SJCRH30 (cell line): ENCODE measurements at places on chromosomes 5 and 9.

GRCh38 chr5:112254303-112254702 lies 164.8 kb downstream of the EPB41L4A start:
- DNase-seq, result no peak

- no peak for DNase-seq
Observed at GRCh38 chr9:95796029-95796428, 79.5 kb upstream of the ERCC6L2 start.

- no peak for DNase-seq
Observed at GRCh38 chr5:16673241-16674201, 56.7 kb upstream of the RETREG1 start.

- peak; percentile 40 for DNase-seq
Observed at GRCh38 chr9:108535526-108535925, 320.3 kb downstream of the ACTL7B start.

- no peak for DNase-seq
Observed at GRCh38 chr9:114001410-114001685, 76.8 kb downstream of the AMBP start.

DNA sequence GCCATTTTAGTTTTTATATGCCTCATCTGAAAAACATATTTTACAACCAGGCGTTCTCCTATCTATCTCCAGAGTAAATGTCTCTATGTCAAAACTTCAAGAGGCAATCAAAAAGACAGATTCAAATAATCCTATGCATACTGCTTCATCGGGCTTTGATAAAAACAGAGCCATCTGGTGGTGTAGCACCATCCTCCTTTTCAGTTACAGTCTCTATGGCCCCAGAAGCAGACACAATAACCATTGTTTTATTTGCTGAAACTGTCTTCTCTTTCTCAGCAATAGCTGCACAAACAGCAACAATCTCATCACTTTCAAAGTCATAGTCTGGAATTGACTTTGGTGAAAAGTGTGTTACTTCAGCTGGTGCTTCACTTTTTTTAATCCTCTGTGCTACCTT lies 36.3 kb downstream of the PTGER4 start:
- DNase-seq, result no peak

DNA sequence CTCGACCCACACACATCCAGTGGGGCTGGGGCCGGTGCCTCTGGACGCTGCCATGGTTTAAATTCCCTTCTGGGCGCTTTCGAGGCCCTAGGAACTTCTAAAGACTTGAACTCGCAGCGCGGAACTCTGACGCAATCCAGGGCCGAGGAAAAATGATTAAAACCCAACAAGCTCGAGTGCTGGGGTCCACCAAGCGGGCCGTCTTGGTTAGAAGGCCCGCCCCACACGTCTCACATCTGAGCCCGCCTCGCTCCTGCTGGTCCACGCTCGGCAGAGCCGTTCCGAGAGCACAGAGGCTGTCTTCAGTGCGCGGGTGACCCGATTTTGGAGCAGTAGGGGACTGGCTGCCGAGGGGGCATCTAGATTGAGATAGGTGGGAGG lies 1.5 kb downstream of the CRHBP start:
- DNase-seq, result no peak

DNA sequence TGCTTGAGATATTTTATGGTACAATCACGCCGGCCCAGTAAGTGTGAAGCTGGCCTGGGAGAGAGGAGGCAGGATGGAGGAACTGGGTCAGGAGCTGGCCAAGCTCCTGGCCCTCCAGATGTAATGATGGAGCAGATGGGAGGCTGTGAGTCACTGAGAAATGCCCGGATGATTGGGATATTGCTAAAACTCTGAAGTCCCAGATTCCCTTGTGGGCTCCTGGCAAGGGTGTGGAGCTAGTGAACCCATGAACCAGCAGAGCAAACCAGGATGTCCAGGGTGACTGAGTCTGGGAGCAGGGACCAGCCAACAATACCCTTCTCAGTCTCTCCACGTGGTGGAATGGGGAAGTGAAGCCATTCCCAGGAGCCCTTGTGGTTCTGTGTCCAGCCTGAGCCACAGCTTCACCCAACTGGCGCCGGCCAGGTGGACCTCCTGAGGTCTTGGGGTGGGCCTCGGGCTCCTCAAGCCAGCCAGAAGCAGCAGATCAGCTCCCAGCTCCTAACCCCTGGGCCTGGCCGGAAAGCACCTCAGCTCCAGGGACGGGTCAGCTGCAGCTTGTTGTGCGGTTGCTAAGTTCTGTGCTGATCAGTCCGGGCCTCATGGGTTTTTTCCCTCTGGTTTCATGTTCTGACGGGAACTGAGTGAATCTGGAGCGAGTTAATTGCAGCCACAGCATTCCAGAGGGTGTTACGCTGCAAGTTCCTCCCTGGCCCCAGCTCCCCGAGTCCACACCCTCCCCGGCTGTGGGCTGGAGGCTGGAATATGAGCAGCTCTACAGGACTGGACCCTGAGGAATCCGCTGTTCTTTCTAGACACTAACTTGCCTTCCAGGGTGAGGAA lies 37.6 kb downstream of the DUSP1 start:
- peak; percentile 76 for DNase-seq

GRCh38 chr5:172694061-172694460 lies 53.0 kb downstream of the NEURL1B start:
- no peak for DNase-seq

DNA sequence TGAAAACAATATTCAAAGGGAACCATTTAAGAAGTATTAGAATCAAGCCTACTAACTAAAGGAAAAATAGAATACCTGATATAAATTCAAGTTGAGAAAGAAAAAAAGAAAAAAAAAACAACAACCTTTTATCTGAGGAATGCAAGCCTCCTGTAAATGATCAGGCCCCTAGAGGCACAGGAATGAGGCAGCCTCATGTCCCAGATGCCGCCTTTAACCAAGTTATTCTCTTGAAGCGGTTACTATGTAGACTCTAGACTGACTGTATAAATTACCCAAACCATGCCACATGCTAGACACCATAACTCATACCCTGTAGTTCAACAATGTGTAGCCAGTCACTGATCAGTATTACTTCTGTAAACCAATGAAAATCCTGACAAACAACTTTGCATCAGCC lies 929.6 kb downstream of the TAF11L14 start:
- no peak for DNase-seq

DNA sequence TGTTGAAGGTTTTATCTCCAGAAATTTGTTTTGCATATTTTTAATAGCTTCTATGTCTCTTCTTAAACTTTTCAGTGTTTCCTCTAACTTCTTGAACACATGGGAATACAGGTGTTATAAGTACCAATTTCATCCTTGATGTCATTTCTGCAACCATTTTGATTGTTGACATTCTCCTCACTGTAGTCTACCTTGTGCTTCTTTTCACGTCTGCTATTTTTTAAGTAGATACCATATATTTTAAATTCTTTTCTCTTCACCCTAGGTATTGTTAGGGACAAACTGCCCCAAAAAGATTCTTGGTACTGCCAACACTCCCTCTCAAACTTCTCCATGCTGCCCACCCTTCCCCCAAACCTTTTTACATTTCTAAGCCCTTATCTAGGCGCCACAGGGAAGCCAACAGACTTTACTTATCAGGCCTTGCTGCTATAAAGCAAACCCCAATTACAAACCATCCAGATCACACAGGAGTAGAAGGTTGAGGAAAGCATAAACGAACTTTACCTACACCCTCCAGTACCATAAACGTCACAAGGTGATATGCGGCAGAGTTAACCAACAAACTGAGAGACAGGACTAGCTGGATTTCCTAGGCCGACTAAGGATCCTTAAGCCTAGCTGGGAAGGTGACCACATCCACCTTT lies 1165.3 kb downstream of the TAF11L14 start:
- DNase-seq, result no peak

GRCh38 chr9:126293522-126293889 lies 33.1 kb upstream of the MVB12B start:
- no peak for DNase-seq

GRCh38 chr5:58135571-58136335 lies 324.1 kb downstream of the PLK2 start:
- peak; percentile 21 for DNase-seq

GRCh38 chr5:154587123-154588026 lies 109.3 kb upstream of the HAND1 start:
- DNase-seq, result no peak

GRCh38 chr5:143016777-143017516 lies 246.8 kb downstream of the ARHGAP26 start:
- DNase-seq, result peak; percentile 70

GRCh38 chr9:121192959-121193640 lies 8.6 kb downstream of the RAB14 start:
- DNase-seq, result no peak

- DNase-seq, result no peak
Observed at GRCh38 chr9:89234205-89235067, 55.8 kb upstream of the SHC3 start.

DNA sequence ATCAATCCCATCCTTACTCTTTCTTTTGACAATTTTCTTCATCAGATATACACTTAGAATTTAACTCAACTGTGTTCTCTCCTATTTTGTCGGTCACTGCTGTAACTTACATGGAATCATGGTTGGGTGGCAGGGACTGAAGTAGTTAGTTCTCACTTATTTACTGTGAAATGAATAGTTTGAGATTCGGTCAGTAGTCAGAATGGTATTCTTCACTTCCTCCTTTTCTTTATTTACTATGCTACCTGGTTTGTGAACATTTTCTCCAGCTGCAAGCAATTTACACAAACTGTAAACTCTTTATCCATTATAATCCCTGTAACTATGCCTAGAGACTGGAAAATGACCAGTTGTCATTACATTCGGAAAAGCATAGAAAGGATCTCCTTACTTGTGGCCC lies 41.5 kb upstream of the GDNF start:
- DNase-seq, result no peak

DNA sequence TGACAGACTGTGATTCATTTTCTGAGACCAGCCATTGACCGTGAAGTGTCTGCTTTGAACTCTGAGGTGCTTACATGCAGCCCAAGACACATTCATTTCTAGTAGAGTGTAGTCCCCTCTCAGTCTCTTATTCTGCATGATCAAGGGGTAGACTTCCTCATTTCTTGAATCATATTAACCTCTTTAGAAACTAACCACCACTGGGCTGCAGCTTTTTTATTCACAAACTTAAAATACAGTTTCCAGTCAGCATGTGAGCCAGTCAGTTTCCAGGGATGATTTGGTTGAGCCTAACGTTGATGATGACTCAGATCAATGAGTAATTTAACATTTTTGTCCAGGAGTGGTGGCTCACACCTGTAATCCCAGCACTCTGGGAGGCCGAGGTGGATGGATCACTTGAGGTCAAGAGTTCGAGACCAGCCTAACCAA lies 59.2 kb downstream of the OTULIN start:
- DNase-seq, result no peak
